SK-N-SH (cell line): ENCODE measurements at places on chromosomes 5 and 9. TPM values are rescaled to one million over a fixed set of nuclear protein-coding genes. Genes with fewer than 3 reads are reported as not detected.

TMC1 gene
- 0.10 TPM in 1 of 2 replicates, not detected in the other for polyA plus RNA-seq

RFESD gene
- 1.8 and 3.1 TPM in 2 replicates for polyA plus RNA-seq

IL9 gene
- not detected in 2 replicates for polyA plus RNA-seq

C5orf34 gene
- polyA plus RNA-seq: 2.9 and 3.5 TPM in 2 replicates

ADCY2 gene
- polyA plus RNA-seq: not detected in 2 replicates

PCDHGA11 gene
- polyA plus RNA-seq: 0.18 and 0.23 TPM in 2 replicates

TEK gene
- polyA plus RNA-seq: 0.03 and 0.10 TPM in 2 replicates

NKD2 gene
- not detected in 2 replicates for polyA plus RNA-seq

ARHGAP26 gene
- 6.1 and 8.4 TPM in 2 replicates for polyA plus RNA-seq

MYO10 gene
- polyA plus RNA-seq: 8.1 and 8.7 TPM in 2 replicates
